Esophagus squamous epithelium (tissue), 5 donors: ENCODE measurements at places on chromosomes 16 and 17. TPM values are rescaled to one million over a fixed set of nuclear protein-coding genes. Genes with fewer than 3 reads are reported as not detected.

DNA sequence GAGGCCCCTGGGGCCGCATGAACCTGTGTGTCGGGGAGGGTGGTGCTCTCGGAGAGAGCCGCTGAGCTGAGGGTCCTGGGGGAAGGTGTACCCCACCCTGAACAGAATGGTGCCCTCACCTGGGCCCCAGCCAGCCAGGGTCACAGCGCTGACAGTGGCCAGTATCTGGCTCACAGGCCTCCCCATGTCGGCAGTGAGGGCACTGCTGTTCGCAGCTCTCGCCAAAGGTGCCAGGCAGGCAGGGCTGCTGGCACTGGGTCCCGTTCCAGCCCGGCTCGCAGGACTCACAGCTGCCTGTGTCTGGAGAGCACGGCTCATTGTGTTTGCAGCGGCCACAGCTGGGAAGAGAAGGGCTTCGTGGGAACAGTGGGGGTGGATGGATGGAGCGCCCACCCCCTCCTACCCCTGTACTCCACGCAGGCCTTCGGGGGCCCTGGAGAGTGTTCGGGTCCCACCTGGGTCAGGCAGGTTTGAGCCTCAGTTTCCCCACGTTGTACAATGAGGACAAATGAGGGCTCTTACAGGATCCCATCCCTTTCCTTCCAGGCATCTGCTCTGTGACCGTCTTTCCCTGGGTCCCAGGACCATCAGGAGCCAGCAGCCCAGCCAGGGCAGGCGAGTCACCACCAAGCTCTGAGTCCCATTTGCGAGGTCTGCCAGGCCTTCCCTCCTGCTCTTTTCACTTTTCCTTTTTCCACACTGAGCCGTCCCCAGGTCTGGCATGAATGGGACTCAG is 5.0 kb downstream of the SCARF1 start:
- DNase-seq: no peak

- no peak for DNase-seq
Measured at GRCh38 chr17:7046127-7046724, 2.3 kb upstream of the SLC16A11 start.

DNA sequence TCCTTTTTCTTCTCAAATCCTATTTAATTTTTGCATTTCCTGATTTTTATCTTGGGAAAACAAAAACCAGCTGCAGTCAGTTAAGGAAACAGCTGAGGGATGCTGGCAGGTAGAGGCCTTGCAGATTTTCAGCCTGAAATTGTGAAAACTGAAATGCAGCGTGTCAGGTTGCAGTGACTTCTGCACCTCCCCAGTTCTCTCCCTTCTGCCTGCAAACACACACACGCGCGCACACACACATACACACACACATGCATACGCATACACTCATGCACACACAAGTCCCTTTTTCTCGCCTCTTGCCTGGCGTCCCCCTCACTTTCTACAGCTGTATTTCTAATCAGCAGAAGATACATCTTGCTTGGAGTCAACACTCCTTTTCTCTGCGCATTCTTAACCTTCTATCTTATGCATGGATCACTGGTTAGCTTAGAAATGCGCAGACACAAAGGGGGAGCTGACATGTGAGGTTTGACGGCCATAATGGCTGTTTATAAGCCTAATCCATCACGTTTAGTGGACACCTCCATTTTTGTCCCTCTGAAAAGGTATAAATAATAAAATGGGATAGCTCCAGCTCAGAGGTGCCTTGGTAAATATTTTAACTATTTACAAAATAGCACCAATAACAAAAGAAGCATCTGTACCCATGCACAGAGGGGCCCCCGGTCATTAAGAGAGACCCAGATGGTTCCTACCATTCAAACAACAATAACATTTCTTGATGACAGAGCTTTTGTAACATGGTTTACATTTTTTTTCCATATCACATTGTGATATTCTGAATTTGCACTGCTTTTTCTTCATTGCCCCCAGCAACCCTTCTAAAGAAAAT is 392.1 kb upstream of the SALL1 start:
- no peak for DNase-seq

- no peak for DNase-seq
Measured at GRCh38 chr16:85869206-85869605, 29.8 kb upstream of the IRF8 start.

GRCh38 chr17:50172130-50172529 is 6.3 kb downstream of the SGCA start:
- DNase-seq: no peak

GRCh38 chr17:75998327-75998795 is 2.3 kb upstream of the CDK3 start:
- no peak for DNase-seq

DNA sequence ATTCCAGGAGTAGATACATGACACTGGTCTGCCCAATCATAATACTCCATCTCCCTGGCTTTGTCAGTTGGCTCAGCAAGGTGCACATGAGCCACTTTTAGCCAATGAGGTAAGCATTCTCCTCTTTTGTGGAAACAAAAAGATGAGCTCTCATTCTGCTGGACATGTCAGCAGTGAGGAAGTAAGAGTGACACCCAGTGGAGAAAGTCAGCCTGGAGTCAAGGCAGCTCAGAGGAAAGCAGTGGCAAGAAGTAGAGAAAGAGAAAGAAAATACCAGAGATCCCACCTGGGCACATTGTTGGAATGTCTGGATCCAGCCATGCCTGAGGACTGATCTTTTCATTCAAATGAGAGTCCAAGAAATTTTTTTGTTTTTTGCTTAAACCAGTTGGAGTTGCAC is 496.9 kb upstream of the C16orf82 start:
- DNase-seq: no peak

GRCh38 chr16:78869492-78869891 is 731.0 kb downstream of the MAF start:
- DNase-seq: no peak

- DNase-seq: no peak
Measured at GRCh38 chr17:17388657-17389496, 85.7 kb downstream of the NT5M start.

- no peak for DNase-seq
Measured at GRCh38 chr16:3645504-3646347, 8.8 kb upstream of the DNASE1 start.

DNA sequence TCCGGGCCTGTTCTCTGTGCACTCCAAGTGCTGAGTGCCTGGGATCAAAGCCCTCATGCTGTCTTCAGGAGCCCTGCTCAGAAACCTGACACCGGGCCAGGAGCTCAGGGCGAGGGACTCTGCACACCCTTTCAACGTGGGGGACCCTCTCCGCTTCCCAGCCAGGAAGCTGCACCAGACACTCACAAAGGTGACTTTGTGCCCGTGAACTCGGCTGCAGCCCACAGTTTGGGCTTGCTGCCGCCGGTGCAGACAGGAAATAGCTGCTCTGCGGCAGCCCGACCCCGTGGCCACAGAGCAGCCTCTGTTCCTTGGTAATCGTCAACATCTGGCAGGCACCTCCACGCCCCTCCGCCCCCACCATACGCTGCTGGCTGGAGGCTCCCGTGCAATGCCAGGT is 93.4 kb upstream of the METRNL start:
- DNase-seq: no peak

DNA sequence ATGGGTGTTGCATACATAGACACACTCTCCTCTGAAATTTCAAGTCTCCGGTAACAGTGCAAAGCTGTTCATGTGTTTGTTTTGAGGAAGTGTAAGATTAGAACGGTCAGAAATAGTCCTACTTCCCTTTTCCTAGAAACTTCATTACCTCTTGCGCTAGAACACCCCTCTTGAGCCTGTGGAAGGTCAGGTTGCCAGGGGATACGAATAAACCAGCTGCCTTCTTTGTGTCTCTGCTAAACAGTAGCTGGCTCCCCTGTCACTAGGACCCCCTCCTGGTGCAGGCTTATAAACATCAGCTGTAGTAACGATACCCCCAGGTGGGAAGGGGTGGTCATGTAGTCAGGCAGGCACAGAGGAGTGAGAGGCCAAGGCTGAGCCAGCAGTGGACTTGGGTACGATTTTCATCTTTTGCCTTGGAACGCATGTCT is 113.4 kb upstream of the RCVRN start:
- DNase-seq: no peak

- no peak for DNase-seq
Measured at GRCh38 chr17:62692721-62693431, 65.4 kb downstream of the MRC2 start.

DNA sequence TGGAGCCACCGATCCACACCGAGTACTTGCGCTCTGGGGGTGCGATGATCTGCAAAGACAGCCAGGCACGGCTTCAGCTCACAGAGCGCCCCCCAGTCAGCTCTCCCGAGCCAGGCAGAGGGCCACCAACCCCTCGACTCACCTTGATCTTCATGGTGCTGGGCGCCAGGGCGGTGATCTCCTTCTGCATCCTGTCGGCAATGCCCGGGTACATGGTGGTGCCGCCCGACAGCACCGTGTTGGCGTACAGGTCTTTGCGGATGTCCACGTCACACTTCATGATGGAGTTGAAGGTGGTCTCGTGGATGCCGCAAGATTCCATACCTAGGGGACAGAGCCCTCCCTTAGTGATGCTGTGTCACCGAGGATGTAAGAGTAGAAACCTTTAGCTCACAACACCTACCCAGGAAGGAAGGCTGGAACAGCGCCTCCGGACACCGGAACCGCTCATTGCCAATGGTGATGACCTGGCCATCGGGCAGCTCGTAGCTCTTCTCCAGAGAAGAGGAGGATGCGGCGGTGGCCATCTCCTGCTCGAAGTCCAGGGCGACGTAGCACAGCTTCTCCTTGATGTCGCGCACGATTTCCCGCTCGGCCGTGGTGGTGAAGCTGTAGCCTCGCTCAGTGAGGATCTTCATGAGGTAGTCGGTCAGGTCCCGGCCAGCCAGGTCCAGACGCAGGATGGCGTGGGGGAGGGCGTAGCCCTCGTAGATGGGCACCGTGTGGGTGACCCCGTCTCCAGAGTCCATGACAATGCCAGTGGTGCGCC is 1.6 kb downstream of the ACTG1 start:
- no peak for DNase-seq

GRCh38 chr17:48613862-48614694 is 1.0 kb downstream of the HOXB8 start:
- DNase-seq: no peak

DNA sequence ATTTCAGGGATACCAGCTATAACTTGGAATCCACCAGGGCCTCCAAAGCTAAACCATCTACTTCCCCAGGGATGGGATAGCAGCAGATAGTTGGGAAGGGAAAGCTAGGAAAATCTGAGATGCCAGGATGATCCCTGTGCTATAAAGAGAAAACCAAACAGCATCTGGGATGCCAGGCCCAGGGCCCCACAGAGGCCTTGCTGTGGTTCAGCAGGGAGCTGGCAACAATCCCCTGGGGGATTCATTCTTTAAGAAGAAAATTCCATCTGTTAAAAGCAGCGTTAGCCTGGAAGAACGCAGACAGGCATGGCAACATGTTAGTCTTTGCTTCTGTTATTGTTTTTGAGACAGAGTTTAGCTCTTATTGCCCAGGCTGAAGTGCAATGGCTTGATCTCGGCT is 16.6 kb downstream of the MYO18A start:
- DNase-seq: no peak

GRCh38 chr16:56848029-56848936 is 16.7 kb upstream of the SLC12A3 start:
- DNase-seq: no peak

DNA sequence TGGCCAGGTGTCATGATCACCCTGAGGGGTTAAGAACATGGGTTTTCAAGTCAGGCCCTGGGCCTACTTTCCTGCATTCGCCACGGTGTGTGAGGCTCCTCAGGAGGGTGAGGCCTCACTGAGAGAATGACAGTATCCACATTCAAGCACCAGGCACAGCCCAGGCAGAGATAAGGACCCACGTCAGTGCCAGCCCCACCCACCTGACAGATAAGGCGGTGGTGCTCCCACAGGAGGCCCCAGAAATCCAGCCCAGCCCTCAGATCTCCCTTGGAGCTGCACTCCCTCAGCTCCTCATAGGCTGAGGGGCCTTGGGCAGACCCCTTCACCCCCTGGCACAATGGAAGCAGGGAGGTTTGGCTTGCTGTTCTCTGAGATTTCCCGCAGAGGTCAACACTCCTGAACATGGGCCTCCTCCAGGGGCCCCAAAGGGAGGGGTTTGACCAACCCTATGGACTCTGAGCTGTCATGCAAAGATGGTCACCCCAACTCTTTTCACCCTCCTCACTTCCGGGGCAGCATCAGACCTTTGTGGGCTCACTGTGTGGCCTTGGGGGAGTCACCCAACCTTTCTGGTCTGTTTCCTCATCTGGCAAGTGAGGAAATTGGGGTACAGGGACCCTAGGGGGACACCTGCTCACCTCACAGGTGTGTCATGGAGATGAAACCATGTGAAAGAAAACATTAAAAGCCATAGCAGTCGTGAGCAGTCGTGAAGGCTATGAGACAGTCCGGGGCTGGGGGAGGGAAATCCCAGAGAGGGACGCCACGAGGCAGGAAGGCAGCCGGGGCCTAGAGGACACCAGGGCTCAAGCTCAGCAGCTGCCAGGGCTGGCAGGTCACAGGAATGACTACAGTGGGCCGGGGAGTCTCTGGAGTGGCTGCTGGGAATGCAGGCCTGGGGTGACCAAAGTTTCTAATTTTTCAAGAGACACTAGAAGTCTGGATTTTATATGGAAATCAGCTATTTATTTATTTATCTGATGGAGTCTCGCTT is 15.4 kb downstream of the PLLP start:
- DNase-seq: no peak

- DNase-seq: no peak
Measured at GRCh38 chr17:74215342-74215727, 2.0 kb downstream of the TTYH2 start.

DNA sequence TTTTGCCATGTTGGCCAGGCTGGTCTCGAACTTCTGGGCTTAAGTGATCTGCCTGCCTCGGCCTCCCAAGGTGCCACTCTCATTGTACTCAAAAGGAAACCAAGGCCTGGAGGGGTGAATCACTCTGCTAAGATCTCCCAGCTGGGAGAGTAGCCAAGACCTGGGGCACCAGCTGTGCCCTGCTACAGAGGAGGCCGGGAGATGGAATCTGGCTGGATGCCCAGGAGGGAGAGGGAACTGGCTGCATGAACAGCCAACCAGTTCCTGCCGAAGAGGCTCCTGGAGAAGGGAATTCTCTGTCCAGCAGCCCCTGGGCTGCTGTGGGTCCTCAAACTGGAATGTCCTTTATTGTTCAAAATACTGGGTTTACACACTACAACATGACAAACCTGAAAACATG is 238.7 kb upstream of the CIBAR2 start:
- peak; percentile 26 for DNase-seq

DNA sequence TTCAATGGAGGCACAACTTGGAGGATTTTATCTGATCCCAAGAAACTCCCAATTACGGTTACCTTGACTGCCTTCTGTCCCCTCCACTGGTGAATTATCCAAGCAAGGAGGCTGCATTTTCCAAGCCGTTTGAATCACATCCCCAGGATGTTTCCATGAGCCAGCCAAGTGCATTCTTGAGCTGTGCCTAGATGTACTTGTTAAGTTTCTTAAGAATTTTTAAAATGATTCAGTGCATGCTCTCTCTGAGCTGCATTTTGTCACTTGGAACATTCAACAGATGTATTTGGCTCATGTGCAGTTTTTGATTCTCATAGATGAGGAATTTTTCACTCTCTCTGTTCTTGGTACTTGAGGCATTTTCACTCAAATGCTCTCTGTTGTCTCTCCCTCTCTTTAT is 202.6 kb upstream of the MYOCD start:
- DNase-seq: no peak

The SPATA33 gene
- 2.2 TPM for total RNA-seq

The PRKCB gene
- total RNA-seq: 2.8 TPM

The KRT33A gene
- 2.7 TPM for total RNA-seq

The RETREG3 gene
- total RNA-seq: 53.1 TPM

The CACNB1 gene
- 0.53 TPM for total RNA-seq

The ITGB4 gene
- total RNA-seq: 77.1 TPM

The FAM171A2 gene
- 17.4 TPM for total RNA-seq

The TNFRSF17 gene
- total RNA-seq: not detected

The RBFOX1 gene
- total RNA-seq: not detected

The RDM1 gene
- 4.0 TPM for total RNA-seq

The RHBDL3 gene
- total RNA-seq: 1.1 TPM

The SULT1A2 gene
- total RNA-seq: 0.38 TPM

The SMG6 gene
- total RNA-seq: 24.0 TPM

The ITGA2B gene
- total RNA-seq: 0.26 TPM

The ABCA3 gene
- 3.2 TPM for total RNA-seq
